Suprapubic skin (tissue), 4 donors: ENCODE measurements at places on chromosomes 7 and 10. TPM values are rescaled to one million over a fixed set of nuclear protein-coding genes. Genes with fewer than 3 reads are reported as not detected.

DNA sequence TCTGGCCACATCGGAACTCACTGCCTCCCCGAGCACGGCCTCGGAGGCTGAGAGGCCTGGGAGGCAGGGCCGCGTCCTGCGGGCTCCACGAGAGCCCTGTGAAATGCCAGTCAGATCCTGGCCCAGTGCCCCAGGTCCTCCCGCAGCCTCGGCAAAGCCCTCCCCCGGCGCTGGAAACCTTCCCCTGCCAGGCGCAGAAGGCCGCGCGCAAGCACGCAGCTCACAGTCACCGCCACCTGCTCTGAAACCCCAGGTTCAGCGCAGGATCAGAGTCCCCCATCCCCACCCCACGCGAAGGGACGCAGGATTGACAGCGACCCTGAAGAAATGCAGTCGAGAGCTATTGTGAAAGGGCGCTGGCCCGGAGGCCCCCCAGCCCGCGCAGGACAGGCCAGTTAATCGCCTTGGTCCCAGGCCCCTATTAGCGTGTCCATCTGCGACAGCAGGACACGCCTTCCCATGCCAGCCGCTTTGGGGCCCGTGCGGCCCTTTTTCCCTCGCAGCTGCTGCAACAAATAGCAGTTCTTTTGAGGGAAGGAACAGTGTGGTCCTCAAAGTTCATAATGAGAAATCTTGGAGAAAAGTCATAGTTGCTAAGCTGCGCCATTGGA lies 13.5 kb upstream of the EGFR start:
- DNase-seq = no peak

GRCh38 chr10:96397902-96398301 lies 39.1 kb upstream of the OPALIN start:
- no peak for DNase-seq

DNA sequence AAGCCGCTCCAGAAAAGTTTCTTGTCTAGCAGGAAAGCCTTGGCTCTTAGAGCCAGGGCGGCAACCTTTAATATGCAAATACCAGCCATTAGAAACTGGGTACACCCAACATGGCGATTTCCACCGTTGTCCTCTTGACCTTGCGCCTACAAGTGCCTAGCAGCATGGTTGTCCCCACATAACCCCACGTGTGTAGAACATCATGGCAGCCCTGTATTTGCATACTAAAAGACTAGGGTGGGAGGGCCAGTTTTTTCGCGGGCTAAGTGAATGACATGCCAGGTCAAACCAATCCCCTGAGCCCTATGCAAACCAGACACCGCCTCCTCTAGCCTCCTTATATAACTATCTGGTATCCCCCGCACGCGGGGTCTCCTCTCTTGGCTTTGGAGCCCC lies 58.4 kb upstream of the FZD8 start:
- DNase-seq = no peak

GRCh38 chr10:127236266-127236665 lies 39.9 kb upstream of the INSYN2A start:
- no peak for DNase-seq

GRCh38 chr7:28623105-28623730 lies 210.9 kb downstream of the CREB5 start:
- DNase-seq = no peak

GRCh38 chr10:96619120-96619519 lies 32.3 kb upstream of the TM9SF3 start:
- DNase-seq = no peak

DNA sequence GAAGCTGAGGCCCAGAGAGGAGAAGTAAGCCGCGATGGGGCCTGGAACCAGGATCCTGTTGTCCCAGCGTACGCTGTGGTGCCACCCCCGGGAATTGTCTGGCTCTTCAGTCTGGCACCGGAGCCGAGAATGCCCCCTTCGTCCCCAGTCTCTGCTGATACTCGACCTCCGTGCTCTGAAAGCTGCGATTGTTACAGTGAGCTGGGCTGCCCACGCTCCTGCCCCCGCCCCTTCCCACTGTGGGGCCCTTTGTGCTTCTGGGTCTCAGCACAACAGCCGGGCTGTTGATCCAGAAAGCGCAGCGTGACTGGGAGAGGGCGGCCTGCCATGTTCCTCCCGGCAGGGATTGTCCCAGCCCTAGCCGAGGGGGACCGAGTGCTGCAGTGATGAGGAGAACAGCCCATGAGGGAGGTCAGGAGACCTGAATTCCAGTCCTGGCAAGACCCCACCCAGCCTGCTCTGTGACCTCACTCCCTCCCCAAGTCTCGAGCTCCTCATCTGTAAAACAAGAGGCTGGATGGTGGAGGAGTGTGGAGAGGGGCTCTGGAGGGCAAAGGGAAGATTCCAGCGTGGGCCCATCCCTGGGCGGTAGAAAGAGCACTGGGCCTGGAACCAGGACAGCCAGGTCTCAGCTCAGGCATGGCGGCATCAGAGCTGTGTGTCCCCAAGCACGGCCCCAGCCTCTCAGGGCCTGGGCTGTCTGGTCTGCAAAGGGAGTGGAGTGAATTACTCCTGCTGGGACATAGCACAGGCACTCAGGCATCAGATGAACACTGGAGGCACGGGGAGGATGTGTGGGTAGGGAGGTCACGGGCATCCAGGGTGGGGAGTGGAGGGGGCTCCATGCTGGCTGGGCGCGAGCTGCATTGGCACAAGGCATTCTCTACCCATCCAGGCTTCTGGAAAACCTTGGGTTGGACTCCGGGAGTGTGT lies 43.6 kb downstream of the TSPAN15 start:
- DNase-seq = no peak

GRCh38 chr7:33903791-33904680 lies 1.3 kb upstream of the BMPER start:
- no peak for DNase-seq

- DNase-seq = no peak
These were observed 33.9 kb downstream of the AKR1C8 start for GRCh38 chr10:5151076-5151475.

DNA sequence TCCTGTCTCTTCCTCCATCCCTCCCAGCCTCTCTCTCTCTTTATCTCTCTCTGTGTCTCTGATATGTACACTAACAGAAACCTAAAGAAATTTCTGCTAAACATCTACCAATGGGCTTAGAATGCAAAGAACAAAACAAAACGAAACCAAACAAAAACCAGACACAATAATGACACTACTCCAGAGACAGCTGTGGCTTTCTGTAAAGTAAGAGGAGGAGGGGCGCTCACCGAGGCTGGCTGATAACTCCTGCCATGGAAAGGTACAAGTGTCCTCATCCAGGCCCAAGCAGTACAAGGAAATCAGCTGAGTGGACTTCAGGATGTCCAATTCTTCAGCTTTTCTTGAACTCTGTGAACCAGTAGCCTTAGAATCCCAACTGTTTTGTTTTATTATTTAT lies 70.4 kb upstream of the FZD8 start:
- no peak for DNase-seq

DNA sequence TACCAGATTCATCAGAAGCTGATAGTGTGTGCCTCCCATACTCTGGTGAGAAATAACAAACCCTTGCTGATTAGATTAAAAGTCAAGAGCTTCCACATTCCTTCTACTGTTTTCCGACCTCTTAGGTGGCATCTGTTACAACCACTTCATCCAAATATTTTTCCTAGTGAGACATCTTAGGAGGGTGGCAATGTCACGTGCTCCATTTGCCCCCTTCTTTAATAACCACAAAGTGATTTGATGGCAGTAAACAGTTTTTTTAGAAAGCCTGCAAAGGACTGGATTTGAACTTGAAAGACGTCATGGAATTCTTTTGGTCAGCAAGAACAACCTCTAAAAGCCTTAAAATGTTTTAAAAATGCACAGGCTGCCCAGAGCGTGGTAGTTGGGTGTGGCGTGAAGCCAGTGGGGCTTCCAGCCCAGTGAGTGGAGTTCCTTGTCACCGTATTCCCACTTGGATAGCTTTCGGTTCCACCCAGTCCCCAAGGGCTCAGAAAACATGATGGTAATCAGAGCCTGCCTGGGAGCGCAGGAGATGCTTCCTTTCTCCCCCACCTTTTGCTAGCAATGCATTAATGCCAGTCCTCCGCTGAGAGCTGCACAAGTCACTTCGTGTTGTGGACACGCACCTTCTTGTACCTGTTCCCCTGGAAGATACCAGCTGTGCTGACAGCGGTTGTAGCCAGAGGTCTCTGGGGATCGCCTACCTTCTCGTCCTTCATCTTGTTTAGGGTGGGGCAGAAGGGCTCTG lies 256.4 kb downstream of the KIAA1217 start:
- no peak for DNase-seq

- DNase-seq = no peak
These were observed 51.4 kb upstream of the SCIN start for GRCh38 chr7:12518920-12519681.

DNA sequence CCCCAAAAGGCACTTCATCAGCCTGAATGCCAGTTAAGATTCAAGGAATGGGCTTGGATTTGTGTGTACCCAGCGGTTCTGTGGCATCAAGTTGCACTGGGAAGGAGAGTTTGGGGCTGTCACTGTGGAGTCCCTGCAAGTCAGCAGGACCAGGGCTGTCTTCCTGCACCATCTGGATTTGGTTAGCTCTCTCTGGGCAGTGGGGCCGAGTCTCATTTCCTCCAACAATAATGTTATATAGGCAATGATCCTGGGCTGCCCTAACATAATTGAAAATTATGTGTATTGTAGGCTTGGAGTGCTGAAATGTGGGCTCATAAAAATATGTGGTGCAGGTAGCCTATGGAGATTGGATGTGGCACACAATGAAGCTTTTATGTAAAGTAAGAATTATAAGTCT lies 87.2 kb downstream of the TCF7L2 start:
- DNase-seq = no peak

DNA sequence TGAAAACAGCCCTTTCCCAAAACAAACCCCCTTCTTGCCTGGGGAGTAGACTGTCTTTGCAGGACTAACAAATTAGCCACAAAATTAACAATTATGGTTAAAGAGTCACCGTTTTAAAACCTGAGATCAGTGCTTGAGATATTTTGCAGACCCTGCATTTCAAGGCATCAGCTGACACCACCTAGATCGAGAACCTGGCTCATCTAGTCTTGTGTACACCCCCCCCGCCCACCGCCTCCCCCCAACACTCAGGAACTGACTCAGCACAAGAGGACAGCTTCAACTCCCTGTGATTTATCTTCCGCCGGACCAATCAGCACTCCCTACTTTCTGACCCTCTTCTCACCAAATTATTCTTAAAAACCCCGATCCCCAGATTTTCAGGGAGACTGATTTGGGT lies 737.1 kb downstream of the PHTF2 start:
- no peak for DNase-seq

- no peak for DNase-seq
These were observed 50.6 kb downstream of the KIAA1217 start for GRCh38 chr10:24259365-24260130.

DNA sequence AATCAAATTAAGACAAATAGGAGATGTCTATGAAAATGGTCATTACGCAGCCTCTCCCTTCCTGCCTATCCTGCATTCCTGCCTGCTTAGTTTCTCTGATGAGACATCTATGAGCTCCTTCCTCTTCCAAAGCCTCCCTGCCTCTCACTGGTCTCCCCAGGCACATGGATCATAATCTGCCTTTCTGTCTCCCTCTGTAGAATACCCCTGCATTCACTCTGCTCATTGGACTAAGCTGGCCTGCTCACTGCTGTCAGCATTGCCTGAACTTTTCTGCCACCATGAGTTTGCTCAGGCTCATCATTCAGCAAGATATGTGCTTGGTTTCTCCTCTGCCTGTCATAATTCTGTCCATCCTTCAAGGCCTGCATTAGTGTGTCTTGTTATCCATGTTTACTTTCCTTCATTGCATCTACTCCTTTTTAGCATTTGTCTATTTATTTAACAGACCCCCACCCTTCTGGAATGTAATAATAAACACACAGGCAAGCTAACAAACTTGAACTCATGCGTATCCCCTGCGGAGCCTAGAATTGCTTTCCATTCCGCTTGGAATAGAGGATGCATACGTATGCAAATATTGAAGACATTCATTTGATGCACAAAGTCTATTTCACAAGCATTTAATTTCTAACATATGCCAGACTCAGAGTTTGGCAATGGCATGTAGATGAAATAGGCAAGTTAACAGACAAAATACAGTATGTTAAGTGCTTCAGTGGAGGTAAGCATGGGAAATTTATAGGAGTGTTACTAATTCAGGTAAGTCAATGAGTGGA lies 88.3 kb downstream of the PTPRZ1 start:
- no peak for DNase-seq

GRCh38 chr7:137965942-137966640 lies 35.8 kb downstream of the CREB3L2 start:
- DNase-seq = no peak

DNA sequence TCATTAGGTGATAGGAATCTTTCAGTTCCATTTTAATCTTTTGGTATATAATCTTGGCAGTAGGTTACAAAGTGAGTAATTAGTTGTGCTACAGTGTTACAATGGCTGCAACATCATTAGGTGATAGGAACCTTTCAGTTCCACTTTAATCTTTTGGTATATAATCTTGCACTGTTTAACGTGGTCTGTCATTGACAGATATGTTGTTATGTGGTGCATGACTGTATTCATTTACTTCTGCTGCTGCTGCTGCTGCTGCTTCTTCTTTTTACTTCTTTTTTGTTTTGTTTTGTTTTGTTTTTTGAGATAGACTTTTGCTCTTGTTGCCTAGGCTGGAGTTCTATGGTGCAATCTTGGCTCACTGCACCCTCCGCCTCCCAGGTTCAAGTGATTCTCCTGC lies 28.6 kb downstream of the ST7 start:
- DNase-seq = no peak

DNA sequence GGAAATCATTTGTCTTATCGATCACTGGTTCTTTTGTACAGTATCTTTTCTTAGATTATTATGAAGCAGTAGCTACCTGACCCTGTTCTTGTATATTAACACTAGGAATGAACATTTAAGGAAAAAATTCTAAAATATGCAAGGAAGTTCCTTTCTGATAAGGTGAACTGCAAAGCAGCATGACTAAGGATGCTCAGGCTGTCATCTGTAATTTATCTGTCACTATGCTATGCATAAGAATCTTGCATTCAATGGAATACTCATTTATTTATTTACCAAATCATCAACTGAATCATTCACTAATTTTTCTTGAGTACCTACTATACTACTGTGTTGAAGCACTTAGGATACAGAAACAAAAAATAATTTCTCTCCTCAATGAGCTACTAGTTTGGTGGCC lies 5.8 kb downstream of the GSDME start:
- DNase-seq = no peak

DNA sequence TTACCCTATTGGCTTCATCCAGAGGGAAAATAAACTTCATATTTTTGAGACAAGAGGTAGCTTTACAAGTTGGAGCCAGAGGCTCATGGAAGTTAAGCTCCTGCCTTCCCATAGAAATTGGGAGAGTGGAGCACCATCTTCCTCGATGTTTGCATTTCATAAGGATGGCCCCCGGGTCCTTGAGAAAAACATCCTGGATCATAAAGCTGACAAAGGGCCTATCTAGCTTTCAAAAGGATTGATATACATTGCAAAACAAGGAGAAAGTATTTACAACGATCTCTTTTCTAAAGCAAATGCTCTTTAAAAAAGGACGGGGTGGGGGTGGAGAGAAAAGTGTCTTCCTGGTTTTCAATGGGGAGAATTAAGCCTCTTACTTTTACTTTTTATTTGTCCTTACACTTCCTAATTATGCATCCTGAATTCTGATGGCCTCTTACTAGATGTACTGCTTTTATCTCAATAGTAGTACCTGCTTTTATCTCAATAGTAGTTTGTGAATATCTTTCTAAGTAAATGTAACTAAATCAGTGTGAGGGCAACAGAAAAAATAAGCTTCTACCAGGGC lies 65.6 kb downstream of the PTPRZ1 start:
- no peak for DNase-seq

CPA5 gene
- total RNA-seq = not detected

HOXA7 gene
- total RNA-seq = 14.9 TPM

SPDYE8 gene
- not detected for total RNA-seq

ZC3HAV1 gene
- 27.9 TPM for total RNA-seq

NYAP1 gene
- total RNA-seq = 0.51 TPM

CABCOCO1 gene
- total RNA-seq = not detected

TMEM139 gene
- 11.0 TPM for total RNA-seq

NXPH1 gene
- not detected for total RNA-seq
